Chondrocyte (in vitro differentiated cells): ENCODE measurements at places on chromosomes 1 and 21.

- DNase-seq: no peak
Measured at GRCh38 chr1:89081005-89081404, 16.0 kb upstream of the GBP1 start.

GRCh38 chr1:95467036-95467435 lies 233.0 kb downstream of the RWDD3 start:
- DNase-seq: no peak

DNA sequence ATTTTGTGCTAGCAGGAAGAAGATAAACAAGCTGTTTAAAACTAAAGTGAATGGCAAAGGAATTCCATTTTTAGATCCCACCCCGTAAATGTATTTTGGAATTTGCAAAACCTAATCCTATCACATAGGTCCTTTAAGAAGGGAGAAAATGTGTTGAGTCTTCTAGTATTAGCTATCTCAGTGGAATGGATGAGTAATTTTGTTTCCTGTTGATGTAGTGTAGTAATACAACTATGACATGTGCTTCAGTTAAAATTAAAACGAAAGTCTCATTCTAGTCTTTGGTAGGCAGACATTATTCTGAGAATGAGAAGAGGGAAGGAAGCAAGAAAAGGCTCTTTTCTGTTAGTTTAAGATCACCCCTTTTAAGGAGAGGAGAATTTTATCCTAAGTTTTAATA lies 265.9 kb upstream of the C1orf105 start:
- DNase-seq: no peak

- DNase-seq: no peak
Measured at GRCh38 chr1:47174656-47175020, 15.2 kb downstream of the PDZK1IP1 start.

DNA sequence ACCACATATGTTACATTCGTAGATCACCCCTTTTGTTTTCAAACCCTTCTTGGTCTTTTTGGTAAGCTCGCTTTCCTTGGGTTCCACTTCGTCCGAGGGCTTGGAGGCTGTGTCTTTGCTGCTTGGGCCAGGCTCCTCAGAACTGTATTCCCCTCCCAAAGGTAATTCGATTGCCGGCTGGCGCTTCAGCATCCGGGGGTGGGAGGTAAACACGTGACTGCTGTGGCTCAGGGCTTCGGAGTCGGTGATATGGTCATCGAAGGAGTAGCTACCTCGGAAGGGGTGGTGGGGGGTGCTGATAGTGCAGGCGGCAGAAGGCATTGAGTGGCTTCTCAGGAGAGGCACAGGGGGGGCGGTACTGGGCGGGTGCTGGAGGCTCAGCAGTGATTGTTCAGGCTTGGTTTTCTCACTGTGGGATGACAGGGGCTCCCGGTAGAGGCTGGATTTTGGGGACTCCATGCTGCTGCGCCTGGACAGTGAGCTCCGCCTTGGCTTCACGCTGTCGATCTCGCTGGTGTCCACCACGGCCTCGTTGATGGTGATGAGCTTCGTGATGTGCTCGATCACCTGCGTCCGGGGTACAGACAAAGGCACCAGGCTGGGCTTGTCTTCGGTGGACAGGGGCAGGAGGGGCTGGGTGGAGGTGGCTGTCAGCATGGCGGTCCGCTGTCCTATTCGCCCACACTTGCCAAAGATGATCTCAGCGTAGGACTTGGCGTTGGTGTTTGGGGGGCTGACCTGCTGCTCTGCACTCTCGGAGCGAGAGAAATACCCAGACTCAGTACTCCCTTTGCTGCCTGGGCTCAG lies 98.6 kb upstream of the EDN2 start:
- no peak for DNase-seq

GRCh38 chr1:70142075-70142474 lies 63.3 kb downstream of the LRRC40 start:
- DNase-seq: no peak
